MM.1S (cell line): ENCODE measurements at places on chromosomes 11 and 22.
A peak's percentile ranks its signal among the peaks of the same experiment; 100 is the strongest.

DNA sequence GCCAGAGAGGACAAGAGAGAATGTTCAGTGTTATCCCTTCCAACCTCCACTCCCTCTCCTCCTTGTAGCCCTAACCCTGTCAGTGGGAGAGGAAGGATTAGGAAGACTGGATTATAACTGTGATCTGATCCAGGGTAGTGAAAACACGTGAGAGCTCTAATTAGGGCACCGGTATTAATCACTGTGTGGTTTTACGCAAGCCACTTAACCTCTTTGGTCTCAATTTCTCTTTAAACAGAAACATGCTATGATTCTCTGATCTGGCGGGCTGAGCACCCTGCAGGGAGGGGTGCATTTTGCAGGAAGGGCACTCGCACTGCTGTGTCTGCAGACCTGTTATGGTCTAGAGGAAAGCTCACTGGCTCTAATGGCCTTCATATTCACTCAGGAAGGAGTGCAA is 11.5 kb downstream of the RPL27A start:
- DNase-seq = no peak

- DNase-seq = peak; percentile 38
These were observed 21.1 kb downstream of the SERPINH1 start for GRCh38 chr11:75582895-75583717.

GRCh38 chr11:42025121-42025803 is 565.8 kb upstream of the LRRC4C start:
- no peak for DNase-seq

- DNase-seq = peak; percentile 34
These were observed 1.3 kb downstream of the ARHGEF12 start for GRCh38 chr11:120337355-120338106.

DNA sequence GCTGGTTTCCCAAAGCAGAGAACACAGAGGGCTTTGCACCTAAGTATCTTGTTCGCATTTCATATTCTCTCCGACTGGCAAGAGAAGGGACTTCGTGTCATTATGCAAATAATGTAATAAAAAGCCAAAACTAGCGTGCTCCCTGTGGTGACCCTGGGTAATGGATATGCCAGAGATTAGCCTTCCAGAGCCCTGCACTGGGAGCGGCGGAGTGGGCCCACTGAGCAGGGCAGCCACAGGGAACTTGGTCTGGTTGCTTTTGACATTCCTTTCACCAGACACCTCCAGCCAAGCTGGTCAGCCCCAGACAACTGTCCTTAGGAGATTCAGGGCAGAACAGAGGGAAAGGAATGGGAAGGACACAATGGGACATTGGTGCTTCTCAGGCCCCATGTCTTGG is 56.1 kb downstream of the FLI1 start:
- DNase-seq = no peak

DNA sequence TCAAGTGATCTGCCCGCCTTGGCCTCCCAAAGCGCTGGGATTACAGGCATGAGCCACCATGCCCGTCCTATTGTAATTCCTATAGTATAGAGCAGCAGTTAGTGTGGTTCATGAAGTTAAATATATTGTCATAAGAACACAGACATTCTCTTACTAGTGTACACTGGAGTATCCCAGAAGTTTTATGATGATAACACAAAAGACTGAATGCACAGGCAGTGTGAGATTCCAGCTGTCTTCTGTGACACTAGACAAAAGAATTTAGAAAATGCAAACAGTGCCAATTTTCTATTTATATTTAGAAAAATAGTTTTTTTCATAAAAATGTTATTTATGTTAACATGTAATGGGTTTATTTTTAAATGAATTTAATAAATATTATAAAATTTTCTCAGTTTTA is 39.4 kb upstream of the RBX1 start:
- no peak for DNase-seq

GRCh38 chr11:87453531-87454089 is 415.9 kb downstream of the TMEM135 start:
- peak; percentile 18 for DNase-seq

DNA sequence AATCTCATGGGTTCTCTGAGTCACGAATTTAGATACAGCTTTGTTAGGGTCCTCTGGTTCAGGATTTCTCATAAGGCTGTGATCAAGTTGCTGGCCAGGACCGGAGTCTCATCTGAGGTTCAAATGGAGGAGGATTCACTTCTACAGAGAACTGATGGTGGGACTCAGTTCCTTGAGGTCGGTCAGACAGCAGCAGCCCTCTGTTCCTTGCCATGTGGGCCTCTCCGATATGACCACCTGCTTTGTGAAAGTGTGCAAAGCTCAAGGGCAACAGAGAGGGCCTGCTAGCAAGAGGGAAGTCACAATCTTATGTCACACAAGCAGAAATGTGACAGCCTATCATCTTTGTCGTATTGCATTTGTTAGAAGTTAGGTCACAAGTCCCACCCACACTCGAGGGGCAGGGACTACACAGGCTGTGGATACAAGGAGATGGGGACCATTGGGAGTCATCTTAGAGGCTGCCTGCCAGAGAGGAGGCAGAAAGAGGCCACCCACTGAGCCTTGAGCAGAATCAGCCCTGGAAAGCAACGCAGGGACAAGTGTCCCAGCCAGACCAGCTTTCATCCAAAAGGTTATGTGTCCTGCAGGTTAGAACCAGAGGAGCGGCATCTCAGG is 34.5 kb downstream of the RPUSD4 start:
- no peak for DNase-seq

DNA sequence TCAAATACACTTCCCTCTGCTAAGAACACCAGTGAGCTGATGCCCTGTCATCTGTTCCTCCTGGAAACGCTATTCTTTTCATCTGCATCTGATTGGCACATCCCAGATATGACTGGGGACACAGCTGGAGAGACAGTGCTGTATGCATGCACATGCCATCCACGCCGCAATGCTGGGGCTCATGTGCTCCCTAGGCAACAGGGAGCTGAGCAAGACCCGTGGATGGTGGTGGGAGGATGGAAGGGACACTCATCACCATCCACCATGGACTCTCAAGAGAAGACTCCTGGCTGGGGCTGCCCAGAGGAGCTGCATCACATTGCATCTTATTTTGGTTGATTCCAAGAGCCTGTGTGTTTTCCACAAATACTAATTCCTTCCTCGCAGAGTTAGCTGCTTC is 534.9 kb downstream of the OPCML start:
- DNase-seq = no peak

GRCh38 chr11:63816166-63816565 is 2.9 kb downstream of the SPINDOC start:
- no peak for DNase-seq

GRCh38 chr11:19232910-19233503 is 7.7 kb downstream of the E2F8 start:
- DNase-seq = no peak

DNA sequence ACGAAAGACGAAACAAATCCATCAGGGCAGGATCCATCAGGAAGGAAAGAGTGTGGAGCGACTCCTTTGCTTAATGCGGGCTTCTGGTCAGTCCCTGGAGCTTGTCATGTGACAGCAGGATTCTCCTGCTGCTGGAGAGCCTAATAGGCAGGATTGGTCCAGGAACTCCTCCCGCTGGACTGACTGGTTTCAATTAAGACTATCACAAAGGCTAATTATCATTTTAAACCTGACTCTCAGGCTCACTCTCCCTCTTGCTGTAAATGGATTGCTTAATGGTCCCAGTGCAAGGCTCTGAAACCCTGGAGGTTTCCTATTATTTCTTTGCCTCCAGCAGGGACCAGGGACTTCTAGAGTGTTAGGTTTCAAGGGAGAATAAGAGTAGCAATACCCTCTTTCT is 493.8 kb downstream of the NTM start:
- DNase-seq = no peak

- DNase-seq = no peak
These were observed 9.7 kb upstream of the TXNRD2 start for GRCh38 chr22:19951346-19951745.

- no peak for DNase-seq
These were observed 17.5 kb downstream of the FGF3 start for GRCh38 chr11:69801513-69802335.

GRCh38 chr11:91308069-91308468 is 916.5 kb upstream of the FAT3 start:
- DNase-seq = no peak

DNA sequence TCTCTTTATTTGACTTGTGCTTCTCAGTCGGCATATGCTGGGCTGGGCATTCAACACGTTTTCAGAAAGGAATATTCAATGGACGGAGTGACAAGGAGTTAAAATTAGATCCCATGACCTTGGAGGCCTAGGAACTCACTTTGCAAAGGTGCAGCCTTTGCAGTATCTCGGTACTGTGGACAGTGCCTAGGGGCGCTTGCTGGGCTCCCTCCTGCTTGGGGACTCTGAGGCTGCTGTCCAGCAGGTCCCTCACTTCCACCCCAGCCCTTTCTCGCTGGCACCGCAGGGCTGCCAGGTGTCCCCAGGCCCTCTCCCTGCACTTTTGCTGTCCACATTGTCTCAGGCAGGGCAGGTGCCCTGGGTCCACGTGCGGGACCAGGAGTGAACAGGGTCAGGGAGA is 255.5 kb upstream of the B3GAT1 start:
- DNase-seq = no peak

- DNase-seq = no peak
These were observed 26.0 kb downstream of the LRRC32 start for GRCh38 chr11:76644591-76644990.

DNA sequence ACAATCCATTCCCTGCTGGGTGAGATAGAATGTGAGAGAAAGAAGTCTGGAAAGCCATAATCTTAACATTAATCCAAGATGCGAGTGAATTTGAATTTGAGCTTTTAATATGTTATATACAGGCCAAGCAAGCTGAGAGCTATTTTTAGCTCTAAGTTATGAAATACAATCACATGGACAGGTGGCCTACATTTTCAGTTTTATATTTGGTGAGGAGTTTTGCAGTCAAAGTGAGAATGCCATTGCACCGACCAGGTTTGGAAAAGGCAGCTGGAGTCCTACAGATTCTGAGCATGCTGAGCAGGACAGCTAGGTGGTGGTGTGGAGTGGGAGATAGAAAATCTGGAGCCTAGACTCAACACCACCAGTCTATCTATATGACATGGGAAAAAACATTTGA is 12.0 kb downstream of the OR5B21 start:
- DNase-seq = peak; percentile 11

DNA sequence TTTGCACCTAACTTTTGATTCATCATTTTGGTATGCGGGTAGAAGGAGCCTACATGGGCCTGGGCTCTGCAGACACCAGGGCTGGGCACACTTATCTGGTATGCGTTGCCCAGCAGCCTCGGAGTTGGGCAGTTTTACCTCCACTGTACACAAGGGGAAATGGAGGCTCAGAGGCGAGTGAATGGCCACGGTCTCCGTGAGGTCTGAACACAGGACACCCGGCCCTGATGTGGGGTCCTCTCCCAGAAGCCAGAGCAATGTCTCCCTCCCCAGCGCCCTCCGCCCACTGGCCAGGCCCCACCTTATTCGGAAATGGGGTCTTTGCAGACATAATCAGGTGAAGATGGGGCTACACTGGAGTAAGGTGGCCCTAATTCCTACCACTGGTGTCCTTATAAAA is 43.7 kb downstream of the OSBPL5 start:
- DNase-seq = no peak

GRCh38 chr22:26697151-26697550 is 39.8 kb downstream of the MIAT start:
- no peak for DNase-seq

DNA sequence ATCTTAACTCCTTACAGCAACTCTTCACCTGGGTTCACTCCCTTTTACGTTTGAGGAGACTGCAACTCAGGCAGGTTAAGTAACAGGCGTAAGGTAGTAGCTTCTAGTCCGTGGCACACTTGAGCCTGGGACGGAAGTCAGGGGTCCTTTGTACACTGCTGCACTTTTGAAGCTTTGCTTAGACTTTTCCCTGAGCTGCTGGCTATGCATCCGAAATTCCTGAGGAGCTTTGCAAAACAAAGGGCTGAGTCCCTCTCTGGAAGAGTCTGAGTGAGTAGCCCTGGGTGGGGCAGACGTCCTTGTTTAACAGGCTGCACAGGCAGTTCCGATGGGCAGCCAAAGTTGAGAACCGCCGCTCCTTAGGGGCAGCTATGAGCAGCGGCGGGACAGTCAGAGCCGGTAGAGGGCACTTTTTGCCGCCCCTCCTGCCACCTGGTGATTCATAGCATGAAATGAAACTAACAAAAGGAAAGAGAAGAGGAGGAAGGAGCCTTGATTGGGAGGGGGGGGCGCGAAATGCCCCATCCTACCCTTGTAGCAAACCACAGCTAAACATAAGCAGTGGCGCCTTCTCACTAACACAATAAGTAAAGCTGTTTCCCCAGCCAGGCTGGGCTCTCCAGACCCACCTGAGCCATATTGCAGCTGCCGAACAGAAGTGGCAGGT is 1.4 kb downstream of the TMEM109 start:
- DNase-seq = peak; percentile 87

GRCh38 chr22:23678133-23678532 is 12.7 kb upstream of the RGL4 start:
- DNase-seq = no peak
